ENCODE measurements at places on chromosomes 16 and 17. TPM values are rescaled to one million over a fixed set of nuclear protein-coding genes. Genes with fewer than 3 reads are reported as not detected.

The SOCS7 gene
- 24.1 TPM for total RNA-seq

The CACNA1H gene
- 1.7 TPM for total RNA-seq

The TMC5 gene
- not detected for total RNA-seq

The SPATA22 gene
- total RNA-seq, result not detected
